ENCODE measurements at places on chromosomes 16 and 17. TPM values are rescaled to one million over a fixed set of nuclear protein-coding genes. Genes with fewer than 3 reads are reported as not detected.
A peak's percentile ranks its signal among the peaks of the same experiment; 100 is the strongest.

FLII gene
- polyA plus RNA-seq, result 139 TPM

ARMC7 gene
- 35.1 TPM for polyA plus RNA-seq

SLC5A11 gene
- polyA plus RNA-seq, result 2.1 TPM

KRT33A gene
- polyA plus RNA-seq, result not detected

SHISA9 gene
- polyA plus RNA-seq, result 0.95 TPM

GRCh38 chr16:74226338-74226954 lies 70.2 kb upstream of the PSMD7 start:
- no peaks in the 10 kb centered on the region for H3K4me1 ChIP-seq
- no peaks in the 10 kb centered on the region for H3K36me3 ChIP-seq
- H3K4me3 ChIP-seq, result no peak overlapping the region
- H3K27ac ChIP-seq, result no peak overlapping the region
- DNase-seq, result peak; percentile 54

DNA sequence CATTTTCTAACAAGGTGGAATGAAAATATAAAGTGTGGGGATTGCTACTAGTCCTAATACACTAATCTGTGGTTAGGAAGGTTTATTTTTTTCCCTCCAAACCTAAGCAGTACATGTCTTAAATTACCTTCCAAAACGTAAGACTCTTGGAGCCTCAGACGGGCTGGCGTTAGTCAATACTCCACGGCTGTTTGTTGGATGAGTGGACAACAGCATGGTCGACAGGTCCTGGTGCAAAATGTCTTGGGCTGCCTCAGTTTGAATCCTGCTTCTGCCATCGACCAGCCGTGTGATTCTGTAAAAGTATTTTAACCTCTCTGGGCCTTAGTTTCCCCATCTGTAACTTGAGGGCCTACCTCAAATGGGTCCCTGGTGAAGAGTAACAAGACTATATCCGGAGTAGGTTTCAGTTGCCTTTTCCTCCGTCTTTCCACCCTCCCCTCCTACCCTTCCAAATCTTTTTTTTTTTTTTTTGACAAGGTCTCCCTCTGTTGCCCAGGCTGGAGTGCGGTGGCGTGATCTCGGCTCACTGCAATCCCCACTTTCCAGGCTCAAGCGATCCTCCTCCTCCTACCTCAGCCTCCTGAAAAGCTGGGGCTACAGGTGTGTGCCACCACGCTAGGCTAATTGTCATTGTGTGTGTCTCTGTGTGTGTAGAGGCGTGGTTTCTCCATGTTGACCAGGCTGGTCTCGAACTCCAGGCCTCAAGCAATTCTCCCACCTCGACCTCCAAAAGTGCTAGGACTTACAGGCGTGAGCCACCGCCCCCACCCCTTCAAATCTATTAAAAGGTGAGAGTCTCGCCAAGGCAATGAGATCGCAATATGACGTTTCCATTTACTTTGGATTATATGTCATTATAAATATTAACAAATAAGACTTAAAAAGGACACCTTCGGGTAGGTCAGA lies 5.8 kb downstream of the SCGB1C2 start:
- H3K4me3 ChIP-seq, result no peak overlapping the region
- H3K27me3 ChIP-seq, result no peaks in the 10 kb centered on the region

DNA sequence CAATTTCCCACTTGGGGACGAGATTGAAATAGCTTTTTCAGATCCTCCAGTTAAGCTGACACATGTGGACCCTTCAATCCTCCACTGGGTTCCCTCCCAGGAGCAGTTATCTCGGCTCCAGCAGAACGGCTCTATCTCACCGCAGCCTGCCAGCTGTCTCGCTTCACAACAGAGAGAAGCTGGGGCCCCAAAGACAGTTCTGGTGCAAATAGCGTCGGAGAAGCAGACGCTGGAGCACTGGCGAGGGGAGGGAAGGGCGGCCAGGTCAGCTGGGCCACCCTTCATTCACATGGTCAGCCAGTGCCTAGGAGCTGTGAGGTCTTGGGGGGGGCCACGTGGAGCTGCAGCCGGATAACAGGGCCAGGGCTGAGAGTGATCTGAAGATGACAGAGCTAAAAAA lies 141.3 kb upstream of the SDK2 start:
- H3K27me3 ChIP-seq, result peaks cover 2% of the 10 kb centered on the region
- H3K27ac ChIP-seq, result no peak overlapping the region
- no peaks in the 10 kb centered on the region for H3K36me3 ChIP-seq
- no peaks in the 10 kb centered on the region for H3K4me1 ChIP-seq
